Stimulated activated CD4-positive, alpha-beta T cell treated with anti-CD3 and anti-CD28 coated beads, TNF-alpha, amount 100 ng/mL, for 1 hour (primary cell): ENCODE measurements at places on chromosomes 7 and 10.

GRCh38 chr7:69840248-69840647, 242.0 kb downstream of the AUTS2 start:
- DNase-seq: no peak

- no peak for DNase-seq
Measured at GRCh38 chr7:25853314-25853713, 298.7 kb upstream of the NFE2L3 start.

- no peak for DNase-seq
Measured at GRCh38 chr7:17150018-17150417, 148.4 kb upstream of the AHR start.

GRCh38 chr7:19030281-19030680, 87.2 kb downstream of the TWIST1 start:
- DNase-seq: no peak

GRCh38 chr7:123271856-123272255, 72.1 kb upstream of the SLC13A1 start:
- DNase-seq: no peak

- no peak for DNase-seq
Measured at GRCh38 chr10:88730864-88731263, 24.8 kb downstream of the LIPK start.

DNA sequence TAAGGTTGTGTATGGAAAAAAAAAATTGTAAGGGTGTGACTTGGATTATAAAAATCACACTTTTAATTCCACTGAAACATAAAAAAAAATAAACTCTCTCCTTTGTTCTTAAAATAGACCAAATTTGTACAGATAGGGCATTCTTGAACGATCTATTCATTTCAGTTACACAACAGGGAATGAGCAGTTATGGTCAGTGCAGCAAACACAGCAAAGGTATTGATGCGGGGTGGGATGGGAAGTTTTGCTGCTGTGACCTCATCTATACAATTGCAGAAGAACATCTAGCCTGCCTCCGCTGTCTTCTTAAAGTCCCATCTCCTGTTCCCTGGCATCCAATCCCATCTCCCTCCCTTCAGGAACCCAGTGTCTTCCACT, 580.2 kb downstream of the SUGCT start:
- no peak for DNase-seq

- DNase-seq: no peak
Measured at GRCh38 chr10:101118031-101118430, 13.1 kb upstream of the TLX1 start.

DNA sequence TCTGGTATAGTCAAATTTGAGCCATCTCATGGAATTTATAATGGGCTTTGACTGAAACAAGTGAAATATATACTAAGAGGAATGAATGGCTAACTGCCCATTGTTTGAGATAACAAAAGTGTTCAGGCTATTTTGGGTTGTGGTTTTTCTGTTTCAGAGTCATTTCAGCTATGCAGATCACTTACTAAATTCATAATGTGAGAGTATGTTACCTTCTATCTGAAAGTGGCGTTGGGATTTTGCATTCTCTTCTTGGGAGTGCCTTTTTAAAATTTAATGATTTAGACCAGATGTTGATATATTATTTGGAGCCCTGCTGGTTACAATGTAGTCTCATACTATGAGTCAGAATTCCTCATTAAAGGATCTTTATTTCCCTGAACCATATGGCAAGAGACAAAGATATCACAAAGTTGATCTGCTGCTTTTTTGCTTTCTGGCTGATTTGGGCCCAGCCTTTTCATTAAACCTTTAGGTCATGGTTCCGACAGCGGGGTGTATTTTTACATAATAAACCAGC, 10.4 kb downstream of the VCL start:
- no peak for DNase-seq

DNA sequence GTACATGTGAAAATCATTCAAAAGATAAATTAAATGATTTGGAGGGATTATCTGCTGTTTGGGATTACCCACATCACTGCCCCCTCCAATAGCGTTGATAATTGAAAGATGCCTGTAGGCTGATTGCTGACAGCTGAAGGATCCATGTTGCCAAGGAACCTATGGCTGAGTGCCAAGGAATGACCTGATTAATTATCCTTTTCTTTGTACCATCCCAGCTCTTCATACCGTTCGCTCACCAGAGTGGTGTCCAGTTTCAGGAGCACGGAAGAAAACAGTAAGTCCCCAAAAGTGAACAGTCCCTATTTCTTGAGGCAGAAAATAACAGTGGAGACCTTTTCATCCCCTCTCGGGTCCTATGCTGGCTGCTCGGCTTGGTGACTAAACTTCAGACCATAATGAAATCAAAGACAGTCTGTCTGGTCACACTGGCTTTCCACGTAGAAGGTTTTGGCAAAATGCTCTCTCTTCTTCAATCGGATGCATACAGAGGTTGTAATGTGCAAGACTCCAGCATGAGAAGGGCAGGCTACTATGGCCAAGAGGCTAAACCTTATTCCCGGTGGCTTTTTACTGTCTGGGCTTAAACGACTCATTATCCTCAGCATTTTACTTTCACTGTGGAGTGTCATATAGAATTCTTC, 108.8 kb downstream of the SPAG6 start:
- DNase-seq: no peak

- DNase-seq: no peak
Measured at GRCh38 chr10:109894516-109894915, 28.8 kb downstream of the XPNPEP1 start.

- no peak for DNase-seq
Measured at GRCh38 chr7:52486267-52486666, 549.2 kb upstream of the POM121L12 start.

DNA sequence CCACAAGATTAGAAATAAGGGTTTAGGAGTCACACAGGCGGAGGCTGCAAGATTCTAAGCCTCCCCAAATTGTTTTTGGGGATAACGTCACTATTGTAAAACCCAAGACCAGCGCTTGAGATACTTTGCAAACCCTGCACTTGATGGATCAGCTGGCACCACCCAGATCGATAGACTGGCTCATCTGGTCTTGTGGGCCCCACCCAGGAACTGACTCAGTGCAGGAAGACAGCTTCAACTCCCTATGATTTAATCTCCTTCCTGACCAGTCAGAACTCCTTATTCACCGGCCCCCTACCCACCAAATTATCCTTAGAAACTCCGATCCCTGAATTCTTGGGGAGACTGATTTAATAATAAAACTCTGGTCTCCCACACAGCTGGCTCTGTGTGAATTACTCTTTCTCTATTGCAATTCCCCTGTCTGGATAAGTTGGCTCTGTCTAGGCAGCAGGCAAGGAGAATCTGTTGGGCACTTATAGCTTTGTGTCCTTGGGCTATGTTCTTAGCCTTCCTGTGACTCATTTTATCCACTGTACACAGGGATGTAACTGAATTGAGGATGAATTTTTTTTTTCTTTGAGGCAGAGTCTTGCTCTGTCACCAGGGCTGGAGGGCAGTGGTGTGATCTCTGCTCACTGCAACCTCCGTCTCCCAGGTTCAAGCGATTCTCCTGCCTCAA, 64.4 kb upstream of the CARD11 start:
- no peak for DNase-seq

GRCh38 chr7:138980563-138981291, 462 bp downstream of the KIAA1549 start:
- DNase-seq: no peak

DNA sequence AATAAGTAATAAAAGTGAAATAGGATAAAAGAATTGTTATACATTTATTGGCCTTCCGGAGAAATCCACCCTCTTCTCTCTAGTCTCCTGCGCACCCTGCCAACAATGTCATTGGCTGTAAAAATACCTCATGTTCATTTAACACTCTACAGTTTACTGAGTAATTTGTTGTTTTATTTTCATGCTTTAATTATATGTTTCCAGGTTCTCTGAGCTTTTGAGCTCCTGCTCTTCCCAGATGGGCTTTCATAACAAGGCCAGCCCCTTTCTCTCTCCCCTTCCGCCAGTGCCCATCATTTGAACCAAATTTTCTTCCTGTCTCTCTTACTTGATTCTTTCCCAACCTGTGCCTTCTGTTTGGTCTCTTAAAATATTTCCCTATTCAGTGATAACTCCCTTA, 144.6 kb upstream of the PRSS1 start:
- DNase-seq: no peak

- no peak for DNase-seq
Measured at GRCh38 chr7:64889686-64890162, 13.3 kb upstream of the ZNF273 start.

- no peak for DNase-seq
Measured at GRCh38 chr10:97532935-97533671, 34.4 kb downstream of the UBTD1 start.

DNA sequence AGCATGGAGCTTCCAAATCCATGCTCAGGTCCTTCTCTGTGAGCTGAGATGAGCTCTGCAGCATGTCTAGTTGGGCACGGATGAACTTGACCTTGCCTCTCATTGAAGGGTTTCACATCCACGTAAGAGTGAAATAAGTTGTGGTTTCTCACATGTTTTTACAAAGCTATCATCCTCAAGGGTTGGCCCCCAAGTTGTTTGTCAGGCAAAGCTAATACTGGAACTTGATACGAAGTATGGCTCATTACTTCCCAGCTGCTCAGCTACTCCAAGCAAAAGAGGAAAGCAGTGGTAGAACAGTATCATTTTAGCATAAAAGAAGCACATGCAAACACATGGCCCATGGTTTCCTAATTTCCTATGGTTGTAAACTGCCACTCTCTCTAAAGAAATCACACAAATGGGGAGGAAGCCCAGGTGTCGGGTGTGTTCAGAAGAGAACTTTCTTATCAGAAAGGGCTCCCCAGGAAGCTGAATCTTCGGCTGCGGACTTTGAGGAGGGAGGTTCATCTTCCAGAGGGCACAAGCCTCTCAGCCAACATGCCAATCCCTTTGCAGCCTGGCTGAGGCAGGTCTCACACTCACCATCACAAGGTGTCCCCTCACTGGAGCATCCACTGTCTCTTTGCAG, 45.3 kb downstream of the PDLIM1 start:
- no peak for DNase-seq

DNA sequence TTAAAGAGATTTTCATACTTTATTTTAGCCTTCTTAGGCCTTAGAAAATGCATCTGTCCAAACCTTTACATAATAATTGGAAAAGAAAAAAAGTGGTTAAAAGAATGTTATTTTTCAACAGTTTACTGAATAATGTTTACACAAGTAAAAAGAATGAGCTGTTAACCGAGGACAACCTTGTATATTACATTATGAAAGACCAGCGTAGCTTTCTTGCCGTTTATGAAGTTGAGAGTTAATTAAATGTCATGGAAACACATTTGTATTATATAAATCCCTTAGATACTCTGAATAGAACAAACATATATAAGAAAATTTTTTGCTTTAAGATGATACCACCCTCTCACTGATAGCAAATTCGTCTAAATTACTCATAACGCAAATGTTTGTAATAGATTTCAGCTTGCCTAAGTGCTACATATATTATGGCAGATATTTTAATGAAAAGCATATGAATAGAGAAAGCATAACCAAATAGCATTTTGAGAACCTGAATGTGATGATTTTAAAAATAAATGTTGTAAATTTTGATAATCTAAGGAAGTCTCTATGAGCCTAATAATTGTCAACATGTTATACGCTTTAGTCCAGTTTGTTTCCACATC, 9.1 kb downstream of the CACNB2 start:
- no peak for DNase-seq

DNA sequence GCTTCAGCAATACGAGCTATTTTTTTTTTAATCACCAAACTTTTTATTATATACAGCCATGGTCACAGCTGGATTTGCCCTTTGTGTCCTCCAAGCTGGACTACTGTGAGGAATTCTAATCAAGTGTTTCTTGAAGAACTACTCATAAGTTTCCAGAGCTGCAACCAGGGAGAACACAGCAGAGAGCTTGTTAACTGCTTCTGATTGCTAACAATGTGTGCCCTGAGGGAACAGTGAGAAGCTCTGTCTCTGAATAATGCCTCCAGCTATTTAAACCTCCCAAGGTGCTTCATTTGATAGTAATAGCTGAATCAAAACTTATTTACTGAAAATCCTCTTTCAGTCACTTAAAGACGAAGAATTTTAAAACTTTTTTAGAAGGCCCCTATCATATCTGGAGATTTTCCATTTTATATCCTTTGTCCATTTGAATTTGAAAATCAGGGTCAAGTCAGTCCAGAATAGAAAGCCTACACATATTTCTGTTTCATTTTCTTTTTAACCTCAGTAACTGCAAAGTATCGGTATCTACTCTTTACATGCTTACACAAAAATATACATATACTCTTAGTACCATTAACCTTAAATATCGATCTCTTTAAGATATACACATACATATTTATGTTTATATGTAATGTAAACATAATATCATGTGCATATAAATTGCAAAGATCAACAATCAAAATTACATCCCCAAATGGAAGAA, 1024.2 kb downstream of the GRM8 start:
- no peak for DNase-seq

DNA sequence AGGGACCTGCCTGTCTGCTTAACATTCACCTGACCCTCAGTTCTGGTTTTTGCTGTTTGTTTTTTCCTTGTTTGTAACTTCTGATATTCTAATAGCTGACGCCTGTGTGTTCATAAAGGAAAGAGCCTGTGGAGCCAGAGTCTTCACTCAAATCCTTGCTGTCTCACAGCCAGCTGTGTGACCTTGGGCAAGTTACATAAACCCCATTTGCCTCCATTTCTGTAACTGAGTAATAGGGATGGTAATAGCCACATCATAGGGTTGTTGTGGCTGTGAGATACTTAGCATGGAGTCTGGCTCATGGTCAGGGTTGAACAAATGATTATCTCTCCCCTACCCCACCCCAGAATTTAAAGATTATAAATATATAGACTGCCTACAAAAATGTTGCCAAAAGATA, 27.0 kb downstream of the WBP1L start:
- DNase-seq: no peak

- DNase-seq: no peak
Measured at GRCh38 chr7:37068902-37069301, 344.6 kb upstream of the AOAH start.

GRCh38 chr10:5305374-5305773, 59.4 kb upstream of the UCN3 start:
- no peak for DNase-seq

DNA sequence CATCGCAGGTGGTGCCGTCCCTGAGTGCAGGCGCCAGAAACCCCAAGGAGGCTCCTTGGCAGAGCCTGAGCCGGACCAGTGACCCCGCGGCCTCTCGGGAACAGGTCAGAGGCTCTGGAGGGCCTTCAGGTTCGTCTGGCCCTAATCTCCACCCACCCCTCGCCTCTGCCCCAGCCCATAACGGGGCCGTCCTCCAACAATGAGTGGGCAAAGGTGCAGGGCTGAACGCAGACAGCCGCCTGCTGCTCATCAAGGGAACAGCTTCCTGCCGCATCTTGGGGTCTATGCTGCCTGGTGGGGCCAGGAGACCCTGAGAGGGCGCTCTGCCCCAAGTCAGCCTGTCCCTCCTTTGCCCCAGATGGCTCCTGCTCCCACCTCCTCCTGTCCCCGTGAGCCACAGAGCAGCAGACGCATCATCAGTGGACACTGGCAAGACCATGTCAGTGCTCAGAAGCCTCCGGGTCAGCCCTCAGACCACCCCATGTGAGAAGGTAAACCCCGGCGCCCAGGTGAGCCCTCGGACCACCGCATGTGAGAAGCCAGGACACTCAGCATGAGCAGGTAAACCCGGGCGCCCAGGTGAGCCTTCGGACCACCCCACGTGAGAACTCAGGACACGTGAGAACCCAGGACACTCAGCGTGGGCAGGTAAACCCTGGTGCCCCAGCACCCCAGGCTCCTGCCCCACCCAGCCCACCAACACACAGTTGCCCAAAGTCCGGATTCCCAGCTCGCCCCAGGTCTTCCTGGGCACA, 142.0 kb downstream of the PTPRN2 start:
- no peak for DNase-seq

GRCh38 chr10:5946786-5947185, 30.6 kb downstream of the IL15RA start:
- no peak for DNase-seq

- no peak for DNase-seq
Measured at GRCh38 chr10:88540351-88540750, 42.8 kb downstream of the RNLS start.

- no peak for DNase-seq
Measured at GRCh38 chr10:2054728-2055127, 317.4 kb upstream of the ADARB2 start.
